Stimulated activated CD8-positive, alpha-beta memory T cell treated with anti-CD3 and anti-CD28 coated beads, Interleukin-4, amount 100 ng/mL, for 1 hour (primary cell): ENCODE measurements at places on chromosomes 2 and 18.

DNA sequence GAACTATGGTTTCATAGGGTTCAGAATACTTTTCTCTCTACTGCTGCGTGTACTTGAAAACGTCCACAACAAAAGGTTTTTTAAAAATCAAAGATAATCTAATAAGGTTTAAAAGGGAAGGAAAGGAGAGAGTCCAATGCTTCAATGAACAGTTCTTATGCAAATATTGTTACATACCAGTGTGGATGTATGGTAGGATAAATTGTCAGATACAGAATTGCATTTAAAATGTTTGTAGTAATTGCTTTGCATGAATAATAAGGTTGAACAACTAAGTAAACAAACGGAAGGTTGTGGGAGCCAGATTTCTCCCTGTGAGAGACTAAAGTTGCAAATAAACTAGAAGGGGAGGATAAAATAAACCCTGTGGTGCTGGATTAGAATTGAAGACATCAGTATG, 53.8 kb upstream of the RBBP8 start:
- DNase-seq: no peak

- DNase-seq: no peak
Measured at GRCh38 chr18:21479721-21480120, 120.8 kb downstream of the ESCO1 start.

GRCh38 chr2:189177251-189177840, 2.2 kb downstream of the COL5A2 start:
- no peak for DNase-seq

DNA sequence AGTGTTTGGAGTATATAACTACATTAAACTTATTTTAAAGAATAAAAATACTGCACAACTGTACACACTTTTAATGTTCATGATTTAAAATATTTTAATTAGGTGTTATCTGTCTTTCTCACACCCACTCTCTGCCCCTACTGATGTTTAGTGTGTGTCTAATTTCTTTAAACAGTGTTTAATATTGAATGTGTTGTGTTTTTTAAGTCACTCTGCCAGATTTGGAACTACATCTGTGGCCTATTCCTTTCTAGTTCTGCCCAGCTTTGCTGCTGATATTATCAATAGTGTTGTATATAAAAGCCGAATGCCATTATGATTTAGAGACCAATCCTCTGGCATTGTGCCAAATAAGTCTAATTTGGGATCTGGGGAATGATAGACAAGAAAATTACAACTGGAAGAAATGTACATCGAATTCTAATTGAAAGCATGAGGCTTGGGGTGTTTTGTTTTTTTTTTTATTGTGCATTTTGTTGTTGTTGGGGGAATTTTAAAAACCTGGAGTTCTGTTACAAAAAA, 398.0 kb downstream of the CPS1 start:
- no peak for DNase-seq

GRCh38 chr2:191020742-191021381, 6.9 kb upstream of the STAT1 start:
- no peak for DNase-seq

DNA sequence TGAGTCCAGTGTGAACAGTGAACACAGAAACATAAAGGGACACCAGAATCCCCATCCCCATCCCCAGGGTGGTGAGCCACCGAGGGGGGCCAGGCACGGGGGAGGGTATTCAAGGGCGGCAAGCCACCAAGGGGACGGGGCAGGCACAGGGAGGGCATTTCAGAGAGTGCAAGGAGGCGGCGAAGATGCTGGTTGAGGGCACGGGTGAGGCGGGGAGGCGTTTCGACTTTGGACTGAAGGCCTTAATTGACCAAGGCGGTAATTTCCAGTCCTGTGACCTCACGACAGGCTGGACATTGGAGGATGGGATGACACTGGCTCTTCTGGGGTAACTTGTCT, 70.4 kb downstream of the ODC1 start:
- DNase-seq: no peak

DNA sequence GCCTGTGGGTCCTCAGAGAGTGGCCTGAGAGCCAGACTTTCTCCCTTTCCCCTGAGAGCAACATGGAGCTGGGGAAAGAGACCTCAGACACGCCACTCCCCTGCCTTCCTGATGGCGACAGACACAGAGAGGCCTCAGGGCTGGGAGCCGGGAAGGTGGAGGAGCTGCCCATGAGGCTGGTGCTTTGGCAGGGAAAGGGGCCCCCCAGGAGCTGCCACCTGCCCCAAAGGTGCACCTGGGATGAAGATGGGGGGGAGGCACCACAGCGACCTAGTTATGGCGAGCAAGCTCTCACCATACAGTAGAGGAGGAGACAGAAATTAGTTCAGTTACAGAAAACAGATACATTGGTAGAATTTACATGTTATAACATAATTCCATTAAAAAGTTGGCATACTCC, 80.7 kb upstream of the PXDN start:
- DNase-seq: no peak

- no peak for DNase-seq
Measured at GRCh38 chr2:187549193-187549592, 5.0 kb downstream of the TFPI start.

DNA sequence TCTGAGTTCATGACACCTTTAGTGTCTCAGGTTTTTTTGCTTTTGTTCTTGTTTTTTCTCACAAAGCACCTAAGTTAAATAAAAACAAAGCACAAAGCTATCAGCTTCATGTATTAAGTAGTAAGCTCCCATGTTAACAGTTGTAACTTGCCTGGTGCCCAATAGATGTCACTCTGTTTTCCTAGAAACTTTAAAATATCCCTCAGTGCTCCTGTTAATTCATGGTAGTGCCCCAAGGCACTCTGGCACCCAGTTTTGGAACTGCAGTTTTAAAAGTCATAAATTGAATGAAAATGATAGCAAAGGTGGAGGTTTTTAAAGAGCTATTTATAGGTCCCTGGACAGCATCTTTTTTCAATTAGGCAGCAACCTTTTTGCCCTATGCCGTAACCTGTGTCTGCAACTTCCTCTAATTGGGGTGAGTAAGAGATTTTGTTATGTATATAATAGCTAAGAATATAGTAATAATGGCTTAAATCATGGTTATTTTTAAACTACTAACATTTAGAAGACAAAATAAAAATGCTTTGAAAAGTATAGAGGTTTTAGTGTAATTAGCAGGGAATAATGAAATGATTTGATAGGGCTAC, 555.0 kb upstream of the TMEFF2 start:
- no peak for DNase-seq

GRCh38 chr2:180747728-180748127, 232.7 kb upstream of the UBE2E3 start:
- no peak for DNase-seq

DNA sequence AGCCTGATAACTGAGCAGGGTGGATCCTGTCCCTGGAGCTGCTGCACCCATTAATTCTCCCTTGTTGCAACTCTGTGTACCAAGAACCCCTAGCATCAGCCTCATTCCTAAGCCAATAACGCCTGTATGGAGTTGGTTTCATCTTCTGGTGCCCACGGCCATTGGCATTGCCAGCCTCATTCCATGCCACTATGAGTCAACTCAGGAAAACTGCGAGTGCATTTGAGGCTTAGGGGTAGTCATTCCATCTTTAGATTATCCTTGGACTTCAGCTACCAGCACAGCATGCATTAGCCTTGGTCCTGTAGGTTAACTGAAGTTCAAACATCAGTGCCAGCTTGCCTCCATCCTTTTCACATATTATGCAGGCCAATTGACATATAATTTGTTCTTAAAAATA, 1.4 kb upstream of the TRIM54 start:
- no peak for DNase-seq

DNA sequence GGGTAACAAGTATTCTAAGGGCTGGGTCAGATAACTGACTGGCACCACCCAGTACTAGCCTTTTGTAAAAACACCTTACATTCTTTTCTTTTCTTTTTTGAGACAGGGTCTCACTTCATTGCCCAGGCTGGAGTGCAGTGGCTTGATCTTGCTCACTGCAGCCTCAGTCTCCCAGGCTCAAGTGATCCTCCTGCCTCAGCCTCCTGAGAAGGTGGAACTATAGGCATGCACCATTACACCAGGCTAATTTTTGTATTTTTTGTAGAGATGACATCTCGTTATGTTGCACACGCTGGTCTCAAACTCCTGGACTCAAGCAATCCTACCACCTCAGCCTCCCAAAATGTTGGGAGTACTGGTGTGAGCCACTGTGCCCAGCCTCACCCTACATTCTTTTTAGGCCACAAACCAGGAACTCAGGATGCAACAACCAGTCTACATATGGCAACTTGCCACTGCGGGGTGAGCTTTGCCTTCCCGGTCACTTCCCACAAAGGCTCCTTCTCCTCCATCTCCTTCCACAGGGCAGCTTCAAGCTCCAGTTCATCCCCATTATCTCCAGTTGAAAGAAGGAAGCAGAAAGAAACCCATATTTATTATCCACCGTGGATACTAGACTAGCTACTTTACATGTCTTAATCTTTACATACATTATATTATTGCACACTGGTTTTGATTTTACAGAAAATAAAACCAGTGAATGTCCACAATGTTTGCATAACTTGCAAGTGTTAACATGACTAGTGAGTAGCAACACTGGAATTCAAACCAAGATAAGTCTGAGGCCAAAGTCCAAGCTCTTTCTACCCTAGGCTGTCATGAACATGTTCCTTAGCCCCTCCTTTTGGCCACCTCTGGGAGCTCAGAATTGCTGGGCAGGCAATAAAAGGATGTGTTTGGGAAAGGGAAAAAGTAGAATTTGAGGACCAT, 23.7 kb upstream of the AP1S3 start:
- DNase-seq: no peak

GRCh38 chr18:228586-228985, 39.3 kb downstream of the THOC1 start:
- DNase-seq: no peak

DNA sequence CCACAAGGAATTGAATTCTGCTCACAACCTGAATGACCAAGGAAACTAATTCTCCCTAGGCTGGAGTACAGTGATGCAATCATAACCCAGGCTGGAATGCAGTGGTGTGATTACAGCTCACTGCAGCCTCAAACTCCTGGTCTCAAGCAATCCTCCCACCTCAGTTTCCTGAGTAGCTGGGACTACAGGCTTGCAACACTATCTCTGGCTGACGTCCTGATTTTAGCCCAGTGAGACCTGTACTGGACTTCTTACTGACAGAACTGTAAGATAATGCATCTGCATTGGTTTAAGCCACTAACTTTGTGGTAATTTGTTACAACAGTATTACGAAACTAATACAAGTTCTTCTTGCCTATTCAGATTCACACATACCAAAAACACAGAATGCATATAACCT, 9.5 kb upstream of the KDSR start:
- no peak for DNase-seq

DNA sequence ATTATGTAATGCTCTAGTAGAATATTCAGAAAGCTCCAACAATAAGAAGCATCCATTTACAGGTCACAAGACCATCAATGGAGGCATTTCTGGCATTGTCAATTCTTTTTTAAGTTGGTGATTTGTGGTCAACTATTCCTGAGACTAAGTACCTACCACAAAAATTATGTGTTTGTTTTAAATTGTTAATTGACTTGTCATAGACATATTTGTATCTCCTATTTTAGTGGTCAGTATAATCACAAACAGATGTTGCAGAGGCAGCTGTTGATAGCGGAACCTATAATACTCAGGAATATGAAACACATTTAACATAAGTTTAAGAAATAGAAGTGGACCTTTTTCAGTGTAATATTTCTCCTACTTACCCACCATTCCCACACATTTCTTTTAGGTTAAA, 430.1 kb downstream of the CCDC85A start:
- no peak for DNase-seq

DNA sequence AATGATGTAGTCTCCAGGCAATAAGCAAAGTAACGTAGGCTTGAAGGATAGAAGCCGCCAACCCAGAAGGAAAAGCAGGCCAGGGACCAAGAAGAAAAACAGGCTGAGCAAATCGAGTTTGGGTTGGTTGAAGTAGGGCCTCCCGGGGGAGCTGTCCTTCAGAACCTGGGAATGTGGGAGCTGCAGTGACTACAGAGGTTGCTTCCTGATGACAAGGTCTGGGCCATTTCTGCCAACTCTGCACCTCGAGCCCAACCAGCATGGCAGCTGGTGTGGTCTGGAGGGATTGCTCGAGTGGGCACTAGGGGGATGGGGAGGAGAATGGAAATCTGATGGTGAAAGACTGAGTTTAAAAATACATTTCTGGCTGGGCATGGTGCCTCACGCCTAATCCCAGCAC, 14.1 kb downstream of the ACMSD start:
- DNase-seq: no peak

DNA sequence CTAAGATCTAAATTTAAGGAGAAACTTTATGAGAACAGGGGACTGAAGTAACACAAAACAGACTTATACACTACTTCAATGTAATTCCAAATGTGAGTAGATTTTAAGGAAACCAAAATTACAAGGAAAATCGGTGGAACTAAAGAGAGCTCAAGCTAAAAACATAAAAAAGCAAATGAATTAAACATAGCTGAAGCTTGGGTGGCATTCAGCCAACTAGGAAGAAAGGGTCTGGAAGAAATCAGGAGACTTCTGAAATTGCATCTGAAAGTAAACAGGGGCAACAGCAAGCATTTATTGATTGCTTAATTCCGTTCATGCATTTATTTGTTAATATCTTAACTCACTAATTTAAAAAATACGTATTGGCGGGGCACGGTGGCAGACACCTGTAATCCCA, 727.3 kb upstream of the PKDCC start:
- no peak for DNase-seq

- no peak for DNase-seq
Measured at GRCh38 chr2:3654531-3655225, 3.3 kb upstream of the ALLC start.

- no peak for DNase-seq
Measured at GRCh38 chr2:46435796-46436360, 43.5 kb upstream of the TMEM247 start.
